ENCODE measurements at places on chromosomes 13 and 19.

DNA sequence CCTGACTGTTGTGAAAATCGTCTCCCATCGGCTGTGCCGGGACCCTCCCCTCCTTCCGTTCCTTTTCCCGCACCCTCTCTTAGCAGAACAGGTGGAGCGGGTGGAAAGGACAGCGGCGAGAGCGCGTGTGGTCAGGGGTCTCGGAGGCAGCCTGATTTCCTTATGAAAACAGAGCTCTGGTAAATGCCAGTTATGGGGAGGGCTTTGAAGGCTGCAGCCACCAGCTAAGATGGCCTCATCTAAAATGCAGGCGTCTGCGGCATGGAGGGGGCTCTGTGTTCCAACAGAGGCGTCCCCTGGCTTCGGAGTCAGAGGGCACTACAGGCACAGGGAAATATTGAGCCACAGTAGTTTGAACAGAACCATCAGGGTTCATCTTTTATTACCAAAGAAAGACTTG, 93.8 kb upstream of the SOX1 start:
- no peak for DNase-seq

GRCh38 chr19:18112989-18113478, 15.5 kb downstream of the MAST3 start:
- DNase-seq, result peak; percentile 77

- DNase-seq, result no peak
Measured at GRCh38 chr13:48291730-48292129, 11.8 kb upstream of the RB1 start.

GRCh38 chr13:113967729-113968462, 6.0 kb downstream of the C13orf46 start:
- no peak for DNase-seq

DNA sequence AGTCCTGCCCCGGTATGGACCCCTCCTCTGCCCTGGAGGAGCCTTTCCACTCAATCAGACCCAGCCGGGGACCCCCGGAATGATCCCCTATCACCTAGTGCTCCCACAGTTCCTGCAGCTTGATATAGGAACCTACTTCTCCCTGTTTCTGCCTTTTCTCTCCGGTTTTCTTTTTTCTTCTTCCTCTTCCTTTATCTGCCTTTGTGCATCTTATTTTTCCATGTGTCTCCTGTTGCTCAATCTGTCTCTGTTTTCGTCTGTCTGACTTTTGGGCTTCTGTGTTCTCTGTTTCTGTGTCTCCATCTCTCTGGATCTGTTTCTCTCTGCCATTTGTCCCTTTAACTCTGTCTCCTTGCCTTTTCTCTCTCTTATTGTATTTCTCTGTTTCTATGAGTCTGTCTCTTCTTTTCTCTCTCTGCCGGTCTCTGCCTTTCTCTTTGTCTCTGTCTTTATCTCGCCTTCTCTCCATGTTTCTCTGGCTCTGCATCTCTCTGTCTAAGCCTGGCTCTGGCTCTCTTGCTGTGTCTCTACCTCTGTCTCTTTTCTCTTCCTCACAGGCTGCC, 10.0 kb downstream of the MEGF8 start:
- no peak for DNase-seq

DNA sequence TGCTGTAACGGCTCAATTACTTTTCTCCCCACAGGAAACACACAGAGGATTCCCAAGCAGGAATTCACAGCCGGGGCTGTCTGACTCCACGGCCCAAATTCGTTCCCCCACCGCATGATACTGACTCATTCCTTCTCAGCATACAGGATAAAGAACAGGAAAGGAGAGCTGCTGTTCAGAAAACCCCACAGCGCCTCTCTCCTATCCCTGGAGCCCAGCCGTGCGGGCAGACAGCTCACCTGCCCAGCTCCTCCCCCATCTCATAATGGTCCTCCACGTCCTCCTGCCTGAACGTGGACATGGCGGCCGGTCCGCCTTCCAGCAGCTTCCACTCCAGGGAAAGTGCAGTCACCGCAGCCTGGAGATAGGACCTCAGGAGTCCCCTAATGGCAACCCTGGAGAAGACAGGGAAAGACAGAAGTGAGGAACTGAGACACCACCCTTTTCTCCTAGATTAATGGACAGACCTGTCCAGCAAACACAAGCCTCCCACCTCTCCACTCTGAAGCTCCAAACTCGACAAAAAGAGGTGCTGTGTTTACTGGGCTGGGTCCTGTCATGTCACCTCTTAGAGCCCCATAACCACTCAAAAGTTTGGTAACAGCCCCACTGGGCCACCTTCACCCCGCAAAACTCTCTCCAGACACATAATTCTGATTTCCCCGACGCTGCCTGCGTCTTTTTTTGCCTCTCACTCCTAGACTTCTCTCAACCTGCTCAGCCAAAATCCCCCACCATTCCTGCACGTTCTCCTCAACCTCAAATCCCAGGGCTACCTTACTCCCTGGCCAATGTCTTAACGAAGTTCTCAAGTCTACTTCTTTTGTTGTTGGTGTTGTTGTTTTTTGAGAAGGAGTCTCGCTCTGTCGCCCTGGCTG, 1.2 kb downstream of the DAPK3 start:
- peak; percentile 87 for DNase-seq

GRCh38 chr19:29467824-29468401, 57.9 kb upstream of the VSTM2B start:
- peak; percentile 22 for DNase-seq

DNA sequence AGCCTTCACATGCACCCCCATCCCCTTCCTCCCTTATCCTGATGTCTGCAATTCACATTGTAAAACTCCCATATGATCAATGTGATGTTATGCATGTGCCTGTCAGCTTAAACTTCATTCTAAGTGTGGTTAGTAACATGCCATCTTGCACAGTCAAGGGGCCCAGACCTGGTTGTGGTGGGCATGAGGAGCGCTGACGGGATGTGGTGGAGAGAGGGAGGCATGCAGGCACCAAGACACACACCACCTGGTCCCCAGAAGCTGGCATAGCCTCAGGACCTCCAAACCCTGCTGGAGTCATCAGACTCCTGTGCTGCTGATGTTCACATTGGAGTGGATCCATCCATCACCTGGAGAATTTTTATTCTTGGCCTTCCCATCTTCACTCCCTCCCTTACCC, 90.5 kb upstream of the ABCC4 start:
- no peak for DNase-seq

DNA sequence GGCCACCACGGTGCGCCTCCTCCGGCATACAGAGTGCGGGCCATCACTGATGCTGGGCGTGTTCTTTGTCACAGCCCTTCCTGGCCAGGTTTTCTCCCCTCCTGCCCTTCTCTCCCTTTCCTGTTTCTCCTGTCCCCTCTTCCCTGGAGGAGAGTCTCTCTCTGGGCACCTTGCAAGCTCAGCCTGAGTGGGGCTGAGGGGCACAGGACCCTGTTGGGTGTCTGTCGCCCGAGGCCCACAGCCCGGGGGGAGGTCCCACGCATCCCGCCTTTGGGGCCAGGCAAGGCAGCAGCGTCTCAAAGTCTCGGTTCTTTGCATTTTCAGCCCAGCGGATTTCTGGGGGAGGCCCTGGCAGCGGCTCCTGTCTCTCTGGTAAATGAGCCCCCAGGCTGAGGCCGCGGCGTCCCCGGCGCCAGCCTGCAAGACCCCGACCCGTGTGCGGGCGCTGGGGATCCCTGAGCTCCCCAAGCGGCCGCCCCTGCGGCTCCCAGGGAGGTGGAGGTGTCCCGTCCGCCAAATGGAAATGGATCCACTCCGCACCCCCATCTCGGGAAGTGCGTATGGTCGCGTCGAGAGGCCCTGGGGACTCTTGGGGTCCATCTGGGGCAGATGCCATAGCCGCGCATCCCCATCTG, 47.2 kb downstream of the COMP start:
- DNase-seq, result no peak

- DNase-seq, result peak; percentile 5
Measured at GRCh38 chr13:107144432-107144831, 576.5 kb upstream of the ARGLU1 start.

DNA sequence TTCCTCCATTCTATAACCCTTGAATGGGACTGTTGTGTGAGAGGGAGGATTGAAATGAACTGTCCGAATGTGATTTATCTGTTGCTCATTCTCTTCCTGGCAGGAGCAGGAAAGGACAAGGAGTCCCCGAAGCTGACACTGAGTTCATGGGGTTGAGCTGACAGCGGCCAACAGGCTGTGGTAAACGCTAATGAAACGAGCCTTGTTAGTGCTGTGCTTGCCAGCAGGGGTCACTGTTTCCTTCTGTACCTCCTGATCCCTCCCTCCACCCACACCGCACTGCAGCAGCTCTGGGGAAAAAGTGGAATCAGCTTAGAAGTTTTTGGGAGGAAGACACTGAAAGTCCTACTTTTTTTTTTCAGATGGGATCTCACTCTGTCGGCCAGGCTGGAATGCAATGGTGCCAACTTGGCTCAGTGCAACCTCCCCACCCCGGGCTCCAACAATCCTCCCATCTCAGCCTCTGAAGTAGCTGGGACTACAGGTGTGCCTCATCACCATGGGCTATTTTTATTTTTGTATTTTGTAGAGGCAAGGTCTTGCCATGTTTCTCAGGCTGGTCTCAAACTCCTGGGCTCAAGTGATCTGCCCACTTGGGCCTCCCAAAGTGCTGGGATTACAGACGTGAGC, 6.7 kb upstream of the ZNF761 start:
- peak; percentile 71 for DNase-seq

- DNase-seq, result no peak
Measured at GRCh38 chr13:76503766-76504165, 382.4 kb downstream of the KCTD12 start.

GRCh38 chr13:111573801-111574200, 253.4 kb downstream of the TEX29 start:
- no peak for DNase-seq

GRCh38 chr13:112711528-112712265, 21.9 kb downstream of the ATP11A start:
- DNase-seq, result peak; percentile 97

DNA sequence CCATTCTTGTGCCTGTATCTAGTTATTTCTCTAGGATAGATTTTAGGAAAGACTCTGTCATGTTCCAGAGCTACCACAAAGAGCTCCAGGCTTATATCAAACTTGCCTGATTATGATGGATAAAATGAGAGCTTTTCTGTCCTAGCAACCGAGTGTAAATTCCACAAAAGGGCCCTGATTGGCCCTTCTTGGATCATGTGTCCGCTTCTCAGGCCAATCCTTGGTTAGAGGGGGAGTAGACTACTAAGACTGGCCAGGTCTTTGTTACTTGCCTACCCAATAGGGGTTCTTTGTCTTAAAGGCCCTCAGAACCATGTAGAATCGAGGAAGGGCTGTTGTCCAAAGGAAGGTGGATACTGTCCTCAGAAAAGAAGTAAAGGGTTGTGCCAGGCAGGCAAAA, 2.4 kb downstream of the DHX34 start:
- DNase-seq, result peak; percentile 53

DNA sequence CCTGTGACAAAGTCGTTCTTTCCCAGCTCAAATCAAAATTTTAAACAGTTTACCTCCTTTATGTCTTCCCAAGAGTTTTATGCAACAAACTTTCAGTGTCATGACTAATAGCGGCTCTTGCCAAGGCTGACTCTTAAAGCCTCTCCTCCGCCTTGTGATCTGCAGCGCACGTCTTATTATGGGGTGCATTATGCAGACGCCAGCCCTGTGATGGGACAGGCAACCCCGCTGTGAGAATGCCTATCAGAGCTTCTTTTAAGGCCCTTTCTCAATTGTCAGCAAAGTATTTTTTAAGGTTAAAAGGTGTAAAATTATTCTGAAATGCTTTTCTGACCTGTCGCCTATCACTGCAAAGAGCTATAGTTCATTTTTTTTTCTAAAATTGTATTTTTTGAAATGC, 152.8 kb downstream of the SOX1 start:
- no peak for DNase-seq

DNA sequence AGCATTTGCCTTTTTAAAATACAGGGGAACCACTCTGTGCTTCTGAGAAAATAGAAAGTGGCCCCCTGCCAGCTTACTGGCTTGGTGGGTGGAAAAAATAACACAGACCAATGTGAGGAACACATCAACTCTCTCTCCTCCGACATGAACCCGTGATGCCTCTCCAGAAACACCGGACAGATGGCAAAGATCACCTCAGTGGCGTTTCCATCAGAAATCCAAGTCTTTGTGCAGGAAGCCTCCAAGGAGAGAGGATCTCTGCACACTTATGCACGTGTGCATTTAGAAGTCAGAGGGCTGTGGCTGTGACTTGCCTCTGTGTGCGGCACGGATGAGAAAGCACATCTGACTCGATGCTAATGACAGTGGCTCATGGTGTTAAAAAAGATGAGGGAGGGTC, 112.3 kb upstream of the KLF12 start:
- peak; percentile 61 for DNase-seq

DNA sequence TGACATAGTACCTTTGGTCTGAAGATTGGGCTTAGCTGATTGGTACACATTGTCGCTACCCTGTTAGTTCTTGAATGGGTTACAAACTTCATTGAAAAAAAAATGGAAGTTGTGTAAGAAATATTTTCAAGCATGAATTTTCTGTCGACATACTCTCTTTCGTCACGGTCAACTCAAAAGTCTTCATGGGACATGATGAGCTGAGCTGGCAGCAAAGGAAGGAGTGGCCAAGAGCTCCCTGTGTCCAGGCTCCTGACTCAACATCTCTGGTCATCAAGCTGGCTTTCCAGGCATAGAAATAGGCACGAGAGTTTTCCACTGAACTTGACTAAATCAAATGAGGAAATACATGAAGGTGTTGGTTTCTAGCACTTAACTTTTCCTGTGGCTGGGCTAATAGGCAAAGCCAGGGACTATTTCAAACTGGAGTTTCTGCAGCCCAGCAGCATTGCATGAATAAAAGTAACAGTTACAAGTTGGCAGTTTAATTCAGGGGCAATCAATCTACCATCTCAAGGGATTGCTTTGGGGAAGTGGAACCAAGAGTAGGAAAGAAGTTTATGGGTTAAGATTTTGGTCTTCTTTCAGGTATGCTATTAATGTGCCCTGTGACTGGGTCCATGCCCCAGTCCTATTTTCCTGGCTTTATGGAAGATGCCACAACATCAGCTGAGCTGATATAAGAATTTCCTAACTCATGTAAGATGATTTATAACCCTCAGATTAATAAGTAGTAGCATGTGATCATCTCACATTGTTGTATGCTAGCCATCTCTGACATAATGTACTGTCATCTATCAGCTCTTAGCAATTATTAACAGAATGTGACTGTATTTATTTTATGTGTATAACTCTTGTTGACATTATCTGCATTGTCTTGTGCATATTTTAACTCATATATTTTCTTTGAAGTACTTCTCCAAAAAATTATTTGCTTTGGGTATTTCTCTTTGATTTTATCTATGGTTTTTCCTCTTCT, 385.8 kb downstream of the DLEU7 start:
- no peak for DNase-seq

DNA sequence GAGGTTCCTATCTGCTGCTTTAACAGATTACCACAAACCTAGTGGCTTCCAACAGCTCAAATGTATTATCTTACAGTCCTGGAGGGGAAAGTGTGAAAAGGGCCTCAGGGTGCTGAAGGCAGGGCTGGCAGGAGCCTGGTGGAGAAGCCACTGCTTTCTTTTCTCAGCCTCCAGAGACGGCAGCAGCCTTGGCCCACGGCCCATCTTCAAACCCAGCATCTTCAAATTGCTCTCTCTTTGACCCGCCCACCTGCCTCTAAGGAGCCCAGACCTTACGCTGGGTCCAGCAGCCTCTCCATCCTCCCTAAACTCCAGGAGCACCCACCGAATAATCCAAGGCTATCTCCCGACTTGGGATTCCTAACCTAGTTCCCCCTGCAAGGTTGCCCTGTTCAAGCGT, 35.6 kb downstream of the C13orf46 start:
- DNase-seq, result no peak

- no peak for DNase-seq
Measured at GRCh38 chr13:112054616-112055015, 12.3 kb upstream of the SOX1 start.

GRCh38 chr13:62595976-62596375, 1180.3 kb upstream of the PCDH20 start:
- peak; percentile 3 for DNase-seq
